ENCODE measurements at places on chromosomes 12 and 14. TPM values are rescaled to one million over a fixed set of nuclear protein-coding genes. Genes with fewer than 3 reads are reported as not detected.

DNA sequence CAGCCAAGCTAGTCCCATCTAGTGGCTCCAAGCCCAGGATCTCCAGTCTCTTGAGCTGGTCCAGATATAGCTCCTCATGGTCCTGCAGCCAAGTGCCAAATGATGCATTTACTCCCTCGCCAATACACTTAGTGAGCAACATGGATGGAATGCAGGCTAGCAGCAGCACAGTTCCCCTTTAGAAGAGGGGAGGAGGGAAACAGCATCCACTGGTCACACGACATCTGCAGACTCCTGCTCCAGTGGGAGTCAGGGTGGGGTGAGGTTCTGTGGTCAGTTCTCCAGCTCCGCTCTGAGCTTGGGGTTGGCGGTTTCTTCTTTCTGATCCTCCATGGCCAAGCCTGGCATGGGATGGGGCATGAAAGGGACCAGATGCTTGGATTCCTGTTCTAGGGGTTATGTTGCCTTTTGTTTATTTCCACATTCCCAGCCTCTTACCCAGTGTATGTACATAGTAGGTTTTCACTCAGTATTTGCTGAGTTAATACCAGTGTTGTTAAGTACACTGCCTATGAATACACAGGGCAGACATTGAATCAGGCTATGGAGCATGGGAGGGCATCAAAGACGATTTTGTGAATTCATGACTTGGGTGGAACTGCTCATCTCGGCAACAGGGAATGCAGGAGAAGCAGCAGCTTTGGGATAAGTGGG, 57.3 kb downstream of the GALNT16 start:
- peak; percentile 90 for ATAC-seq
- H3K4me3 ChIP-seq = no peak overlapping the region
- peaks cover 14% of the 10 kb centered on the region for H3K4me1 ChIP-seq

DNA sequence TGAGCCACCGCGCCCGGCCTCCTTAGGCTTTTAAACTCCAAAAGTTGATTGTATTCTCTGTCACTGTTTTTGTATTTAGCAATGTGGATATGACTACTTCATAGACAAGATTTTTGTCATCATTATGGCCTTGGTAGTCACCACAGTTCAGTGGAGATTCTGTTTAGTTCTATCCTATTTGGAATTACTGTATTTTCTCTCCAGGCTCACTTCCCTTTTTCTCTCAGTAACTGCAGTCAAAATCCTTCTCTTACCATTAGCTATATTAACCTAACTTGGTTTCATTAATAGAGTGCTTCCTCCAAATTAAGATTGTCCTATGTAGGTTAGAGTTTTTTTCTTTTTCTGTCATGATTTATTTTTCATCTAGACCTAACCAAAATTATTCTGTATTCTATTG, 283.9 kb downstream of the TMTC2 start:
- H3K4me3 ChIP-seq = no peak overlapping the region
- H3K27me3 ChIP-seq = no peaks in the 10 kb centered on the region
- H3K27ac ChIP-seq = no peak overlapping the region
- no peak for ATAC-seq
- peaks cover 2% of the 10 kb centered on the region for H3K36me3 ChIP-seq

GRCh38 chr12:69101505-69101904, 137.9 kb upstream of the CPSF6 start:
- ATAC-seq = no peak
- H3K4me3 ChIP-seq = no peak overlapping the region
- H3K4me1 ChIP-seq = no peaks in the 10 kb centered on the region
- no peaks in the 10 kb centered on the region for H3K36me3 ChIP-seq
- no peak overlapping the region for H3K27ac ChIP-seq
- H3K27me3 ChIP-seq = no peaks in the 10 kb centered on the region

SIX6 gene
- not detected for total RNA-seq

GPX2 gene
- total RNA-seq = not detected

RTL1 gene
- total RNA-seq = not detected

PTGDR gene
- 0.50 TPM for total RNA-seq
